ENCODE measurements at places on chromosomes 2 and 18. TPM values are rescaled to one million over a fixed set of nuclear protein-coding genes. Genes with fewer than 3 reads are reported as not detected.

DNA sequence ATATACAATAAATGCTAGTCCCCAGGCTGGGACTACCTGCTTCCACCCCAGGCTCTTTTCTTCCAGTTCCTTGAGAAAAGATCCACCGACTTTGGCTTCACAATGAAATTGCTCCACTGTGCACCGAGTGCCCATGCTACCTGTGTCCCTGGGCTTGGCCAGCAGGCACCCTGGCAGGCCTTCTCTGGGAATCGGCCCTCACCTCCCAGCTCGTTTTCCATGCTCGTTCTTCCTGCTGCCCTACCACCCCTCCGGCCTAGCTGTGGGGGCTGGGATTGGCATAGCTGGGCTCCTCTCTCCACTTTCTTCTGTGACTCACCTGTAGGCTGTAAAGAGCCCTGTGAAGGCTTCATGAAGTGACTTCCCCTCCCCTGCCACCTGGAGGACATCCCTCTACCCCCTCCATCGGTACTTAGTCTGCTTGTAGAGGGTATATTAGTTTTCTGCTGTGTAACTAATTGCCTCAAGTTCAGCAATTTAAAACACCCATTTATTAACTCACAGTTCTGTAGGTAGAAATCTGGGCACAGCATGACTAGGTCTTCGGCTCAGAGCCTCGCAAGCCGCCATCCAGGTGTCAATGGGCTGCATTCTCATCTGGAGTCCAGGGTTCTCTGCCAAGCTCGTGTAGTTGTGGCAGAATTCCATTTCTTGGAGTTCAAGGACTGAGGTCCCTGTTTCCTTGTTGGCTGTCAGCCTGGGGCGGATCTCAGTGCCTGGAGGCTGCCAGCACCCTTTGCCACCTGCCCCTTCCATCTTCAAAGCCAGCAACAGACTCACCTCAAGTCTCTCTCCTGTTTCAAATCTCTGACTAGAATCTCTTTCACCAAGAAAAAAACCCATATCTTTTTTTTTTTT, 57.6 kb downstream of the DPYSL5 start:
- no peak for DNase-seq

DNA sequence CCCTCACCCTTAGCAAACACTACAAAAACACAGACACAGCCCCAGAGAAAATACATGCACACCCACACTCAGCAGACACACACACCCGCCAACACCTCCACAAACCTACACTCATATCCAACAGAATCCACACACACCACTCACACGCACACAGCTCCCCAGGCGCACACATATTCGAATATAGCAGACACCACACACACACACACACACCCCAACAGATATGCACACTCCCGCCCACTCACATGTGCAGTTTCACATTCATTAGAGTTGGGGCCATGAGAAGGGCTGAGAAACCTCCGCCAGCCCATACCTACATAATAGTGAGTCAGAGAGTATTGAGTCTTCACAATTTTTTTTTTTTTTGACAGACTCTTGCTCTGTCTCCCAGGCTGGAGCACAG, 29.4 kb upstream of the NOTO start:
- DNase-seq, result no peak

DNA sequence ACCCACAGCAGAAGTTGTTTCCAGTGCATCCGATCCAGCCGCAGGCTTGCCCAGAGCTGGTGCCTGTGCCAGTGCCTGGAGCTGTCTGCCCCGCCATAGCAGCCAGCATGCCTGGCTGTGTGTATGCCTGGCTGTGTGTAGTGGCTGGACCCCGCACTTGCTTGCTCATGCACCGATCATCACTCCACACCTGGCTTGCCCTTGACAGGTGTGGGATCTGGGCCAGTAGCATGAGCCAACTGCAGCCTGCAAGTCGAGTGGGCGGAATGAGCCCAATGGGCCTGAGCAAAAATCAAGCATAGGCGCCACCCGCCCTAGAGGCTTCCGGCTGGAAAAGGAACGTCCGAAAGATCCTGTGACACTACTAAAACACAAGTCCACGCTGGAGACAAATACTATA, 74.5 kb downstream of the EPB41L3 start:
- DNase-seq, result no peak

GRCh38 chr18:28725876-28726275, 548.9 kb upstream of the CDH2 start:
- no peak for DNase-seq

- DNase-seq, result no peak
Measured at GRCh38 chr18:8685141-8685913, 20.0 kb upstream of the MTCL1 start.

RESP18 gene
- not detected for polyA plus RNA-seq

GRCh38 chr2:79950526-79950925, 354.0 kb downstream of the LRRTM1 start:
- no peak for DNase-seq

DNA sequence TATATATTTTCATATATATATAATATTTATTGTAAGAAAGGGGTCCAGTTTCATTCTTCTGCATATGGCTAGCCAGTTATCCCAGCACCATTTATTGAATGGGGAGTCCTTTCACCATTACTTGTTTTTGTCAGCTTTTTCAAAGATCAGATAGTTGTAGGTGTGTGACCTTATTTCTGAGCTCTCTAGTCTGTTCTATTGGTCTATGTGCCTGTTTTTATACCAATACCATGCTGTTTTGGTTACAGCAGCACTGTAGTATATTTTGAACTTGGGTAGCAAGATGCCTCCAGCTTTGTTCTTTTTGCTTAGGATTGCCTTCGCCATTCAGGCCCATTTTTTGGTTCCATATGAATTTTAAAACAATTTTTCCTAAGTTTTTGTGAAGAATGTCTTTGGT, 320.1 kb downstream of the CDH2 start:
- DNase-seq, result no peak

GRCh38 chr2:72803626-72804320, 22.1 kb downstream of the EXOC6B start:
- DNase-seq, result no peak

DNA sequence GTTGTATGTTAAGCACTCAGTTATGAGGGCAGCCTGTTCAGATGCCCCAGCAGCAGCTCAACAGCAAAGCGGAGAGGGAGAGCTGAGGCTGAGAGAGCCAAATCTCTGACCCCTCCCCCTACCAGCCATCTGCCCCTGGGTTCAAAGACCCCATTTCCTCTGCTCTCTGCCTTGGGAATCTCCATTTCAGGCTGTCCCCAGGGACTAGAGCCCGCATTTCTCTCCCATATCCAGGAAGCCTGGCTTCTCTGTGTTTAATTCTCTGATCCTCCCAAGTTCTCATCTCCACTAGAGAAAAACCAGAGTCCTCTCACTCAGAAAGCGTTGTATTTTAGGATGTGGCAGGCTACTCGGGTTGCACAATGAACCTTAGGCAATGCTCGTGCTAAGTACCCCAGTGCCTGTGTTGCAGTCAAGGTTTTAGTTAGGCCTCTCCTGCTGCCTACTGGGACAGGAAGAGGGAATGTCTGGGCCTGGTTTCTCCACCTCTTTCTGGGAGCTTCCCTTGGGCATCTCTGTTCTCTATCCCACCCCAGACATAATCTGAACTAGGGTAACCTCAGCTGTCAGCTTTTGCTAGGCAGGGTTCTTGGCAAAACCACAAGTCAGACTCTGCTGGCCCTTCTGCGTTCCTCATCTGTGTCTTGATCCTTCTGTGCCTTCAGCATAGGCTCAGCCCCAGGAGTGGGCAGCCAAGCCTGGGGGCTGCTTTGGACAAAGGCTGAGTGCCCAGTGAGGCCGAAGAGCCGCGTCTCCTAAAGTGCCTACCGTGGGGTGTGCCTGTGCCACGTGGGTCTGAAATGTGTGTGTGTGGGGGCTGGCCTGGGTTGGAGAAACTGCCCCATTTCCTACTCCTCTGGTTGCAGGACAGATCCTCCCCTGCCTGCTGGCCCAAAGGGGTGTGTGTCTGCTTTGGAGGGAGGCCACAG, 96.8 kb downstream of the STPG4 start:
- DNase-seq, result peak; percentile 60

DNA sequence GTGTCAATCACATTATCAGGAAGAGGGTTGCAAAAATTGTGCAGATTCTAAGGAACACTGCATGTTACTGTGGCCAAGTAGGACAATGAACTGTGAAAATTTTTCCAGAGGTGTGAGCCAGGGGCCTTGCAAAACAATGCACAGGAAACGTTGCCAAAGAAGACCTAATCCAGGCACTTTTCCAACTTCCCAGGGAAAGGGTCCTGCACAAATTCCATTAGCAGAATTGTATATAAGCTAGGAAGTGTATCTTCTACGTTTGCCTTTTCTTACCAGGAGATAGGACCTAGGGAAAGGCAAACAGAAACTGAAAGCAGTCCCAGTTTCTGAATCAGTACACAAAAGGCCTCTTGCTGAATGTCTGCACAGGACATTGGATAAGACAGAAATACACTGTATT, 1888.3 kb upstream of the CELF4 start:
- peak; percentile 98 for DNase-seq

DNA sequence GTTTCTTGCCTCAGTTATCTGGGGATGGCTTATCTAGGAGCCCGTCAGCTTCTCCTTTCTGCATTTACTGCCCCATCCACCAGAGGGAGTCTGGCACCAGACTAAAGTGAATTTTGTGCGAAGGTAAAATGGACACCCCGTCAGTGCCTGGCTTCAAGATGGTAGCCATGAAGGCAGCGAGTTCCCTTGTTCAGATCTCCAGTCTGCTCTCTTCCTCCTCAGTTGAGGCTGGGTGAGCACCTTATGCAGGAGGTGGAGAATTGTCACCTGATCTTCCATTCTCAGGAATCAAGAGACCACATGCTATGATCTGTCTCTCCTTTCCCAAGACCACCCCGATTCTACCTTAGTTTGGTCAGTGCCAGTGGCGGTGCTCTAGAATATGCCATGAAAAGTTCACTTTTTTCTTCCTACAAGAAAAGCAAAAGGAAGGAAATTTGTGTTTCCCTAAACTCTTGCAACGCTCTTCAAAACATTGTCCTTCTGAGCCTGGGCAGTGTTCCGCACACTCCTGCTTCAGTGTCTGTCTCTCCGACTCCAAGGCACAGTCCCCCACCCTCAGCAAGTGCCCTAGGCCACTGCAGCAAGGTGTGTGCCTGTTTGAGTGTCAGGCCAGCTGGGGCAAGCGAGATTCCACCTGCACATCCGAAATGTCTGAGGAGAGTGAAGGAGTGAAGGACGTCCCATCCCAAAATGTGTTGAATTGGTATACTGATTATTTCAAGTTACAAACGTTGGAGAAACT, 168.6 kb downstream of the SS18 start:
- no peak for DNase-seq

GRCh38 chr2:67544286-67544685, 147.2 kb downstream of the ETAA1 start:
- no peak for DNase-seq

DNA sequence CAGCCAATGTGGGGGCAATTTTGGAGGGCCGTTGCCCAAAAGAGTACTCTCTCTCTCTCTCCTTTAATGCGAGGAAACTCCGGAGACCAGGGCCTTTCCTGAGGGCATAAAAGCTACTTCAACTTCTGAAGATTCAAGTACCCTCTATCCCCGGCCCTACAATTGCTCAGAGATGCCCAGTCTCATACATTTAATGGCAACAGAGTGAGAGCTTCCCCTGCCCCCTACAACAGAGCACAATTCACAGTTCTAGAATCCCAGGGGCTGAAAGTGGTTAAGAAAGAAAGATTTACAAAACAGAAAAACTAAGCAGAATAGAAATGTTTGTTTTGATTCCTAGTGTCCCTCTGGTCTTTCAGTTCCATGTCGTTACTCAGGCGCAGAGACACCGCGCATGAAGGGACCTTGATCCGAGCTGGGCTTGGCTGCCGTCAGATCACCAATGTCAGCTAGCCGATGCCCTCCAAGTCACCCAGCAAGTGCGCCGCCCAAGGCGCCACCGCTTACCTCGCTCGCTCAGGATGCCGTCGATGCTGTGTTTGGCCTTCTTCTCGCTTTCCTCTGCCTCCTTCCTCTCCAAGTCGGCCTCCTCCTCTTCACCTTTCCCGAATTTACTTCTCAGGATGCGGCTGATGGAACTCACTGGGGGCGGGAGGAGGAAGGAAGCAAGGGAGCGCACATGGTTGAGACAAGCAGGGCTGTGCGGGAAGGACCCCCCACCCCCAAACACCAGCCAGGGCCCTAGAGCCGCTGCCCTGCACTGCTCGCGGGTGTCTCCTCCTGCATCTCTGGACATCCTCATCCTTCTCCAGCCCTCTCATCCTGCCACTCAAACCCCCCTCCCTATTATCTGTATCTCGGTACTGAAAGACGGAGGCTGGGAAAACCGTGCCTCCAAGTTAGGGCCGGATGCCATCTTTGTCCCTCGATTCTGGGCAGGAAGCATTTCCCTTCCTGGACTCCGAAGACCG, 4.9 kb downstream of the PAX3 start:
- no peak for DNase-seq

WDR33 gene
- 30.4 TPM for polyA plus RNA-seq

DNA sequence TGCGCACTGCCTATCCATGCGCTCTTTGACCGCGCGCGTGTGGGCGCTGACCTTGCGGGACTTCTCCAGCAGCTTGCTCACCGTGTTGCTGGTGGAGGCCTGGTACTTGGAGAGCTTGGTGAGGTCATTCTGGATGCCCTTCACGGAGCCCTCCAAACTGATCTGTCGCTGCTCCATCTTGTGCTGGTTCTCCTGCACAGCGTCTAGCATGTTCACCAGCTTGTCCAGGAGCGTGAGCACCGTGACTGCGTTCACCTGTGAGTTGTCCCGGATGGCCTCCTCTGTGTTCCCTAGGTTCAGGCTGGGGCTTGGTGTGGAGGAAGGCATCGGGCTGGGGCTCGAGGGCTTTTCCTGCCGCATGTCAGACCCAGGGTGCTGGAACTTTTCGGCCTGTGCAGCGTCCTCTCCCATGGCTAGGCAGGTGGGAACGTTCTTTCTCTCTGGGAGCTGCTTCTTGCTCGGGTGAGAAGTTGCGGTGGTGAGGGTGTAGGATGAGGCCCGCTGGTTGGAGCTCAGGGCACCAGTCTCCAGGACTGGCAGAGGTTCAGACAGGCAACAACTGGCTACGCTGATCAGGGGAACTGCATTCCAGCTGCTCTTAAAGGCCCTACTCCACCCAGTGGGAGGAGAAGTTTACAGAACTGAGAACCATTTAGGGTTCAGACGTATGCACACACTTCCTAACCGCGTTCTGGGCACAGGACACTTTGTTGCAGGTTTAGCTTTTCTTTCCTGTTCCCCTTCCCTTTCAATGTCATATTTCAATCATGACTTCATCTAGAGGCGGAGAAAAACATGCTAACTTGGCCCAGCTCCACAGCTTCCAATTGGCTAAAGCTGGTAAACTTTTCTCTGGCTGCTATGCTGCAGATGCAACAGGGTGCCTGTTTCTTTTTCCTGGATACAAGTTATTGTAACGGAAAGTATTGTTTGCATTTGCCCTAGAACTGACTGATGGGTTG, at the start of gene CAVIN2:
Gene CAVIN2, minus strand, starts transcription at position 574 of the 962 bp plus-strand sequence. Its CDS starts 163 bp downstream, at position 411.
- peak; percentile 92 for DNase-seq

DNA sequence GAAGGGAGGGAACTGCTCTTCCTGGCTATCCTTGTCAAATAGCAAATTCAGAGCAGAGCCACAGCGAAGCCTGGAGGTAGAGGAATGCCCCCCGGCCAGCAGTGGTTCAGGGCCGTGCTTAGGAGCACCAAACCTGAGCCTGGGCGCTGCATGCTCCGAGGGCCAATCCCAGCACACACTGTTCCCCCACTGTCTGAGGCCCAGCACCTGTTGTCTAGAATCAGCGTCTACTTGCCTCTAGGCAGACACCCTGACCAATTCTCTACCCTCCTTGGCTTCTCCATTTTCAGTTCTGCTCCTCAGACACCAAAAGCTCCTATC, 177.6 kb upstream of the PKDCC start:
- DNase-seq, result peak; percentile 48

TFCP2L1 gene
- 0.07 TPM for polyA plus RNA-seq

AOX1 gene
- 1.8 TPM for polyA plus RNA-seq

- peak; percentile 70 for DNase-seq
Measured at GRCh38 chr2:241339839-241340630, 16.1 kb upstream of the FARP2 start.

Data from muscle of leg (tissue), 16 donors.